Aortic smooth muscle cell (primary cell): ENCODE measurements at places on chromosomes 1 and 21. TPM values are rescaled to one million over a fixed set of nuclear protein-coding genes. Genes with fewer than 3 reads are reported as not detected.

The SYPL2 gene
- 0.13 and 0.62 TPM in 2 replicates for total RNA-seq

The CACNA1S gene
- total RNA-seq = not detected in 2 replicates

The LCE2B gene
- not detected in 2 replicates for total RNA-seq

The RHEX gene
- not detected in 2 replicates for total RNA-seq

The KNCN gene
- total RNA-seq = not detected in 2 replicates

The LSS gene
- 74.1 and 114 TPM in 2 replicates for total RNA-seq

The CELA3B gene
- total RNA-seq = not detected in 2 replicates

The CFHR5 gene
- not detected in 2 replicates for total RNA-seq

The TGFB2 gene
- total RNA-seq = 5.7 and 12.4 TPM in 2 replicates

The PCSK9 gene
- 0.25 and 0.40 TPM in 2 replicates for total RNA-seq

The SPATA1 gene
- 0.92 and 0.93 TPM in 2 replicates for total RNA-seq

The PRDM15 gene
- total RNA-seq = 5.0 and 6.2 TPM in 2 replicates

The ACTN2 gene
- 1.6 and 2.8 TPM in 2 replicates for total RNA-seq

The MLLT11 gene
- 4.2 and 4.5 TPM in 2 replicates for total RNA-seq
